ENCODE measurements at places on chromosomes 13 and 19.

DNA sequence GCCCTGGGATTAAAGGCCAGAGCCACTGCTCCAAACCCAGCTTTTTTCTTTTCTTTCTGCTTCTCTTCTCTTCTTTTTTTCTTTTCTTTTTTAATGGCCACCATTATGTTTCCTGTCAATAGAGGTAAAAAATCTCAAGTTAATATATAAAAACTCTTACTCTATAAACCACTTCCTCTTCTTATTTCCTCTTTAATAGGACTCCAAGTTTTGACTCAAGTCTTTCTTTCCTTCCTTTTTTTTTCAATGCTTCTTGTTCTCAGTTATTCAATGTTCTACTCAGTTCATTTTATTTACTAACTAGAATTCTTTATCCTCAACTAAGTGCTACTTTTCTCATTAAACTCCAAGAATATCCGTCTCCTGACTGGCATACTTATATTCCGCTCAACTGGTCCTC is 27.1 kb upstream of the MYCBP2 start:
- no peak for DNase-seq

GRCh38 chr19:46453661-46454060 is 17.7 kb downstream of the PNMA8A start:
- DNase-seq = no peak

- DNase-seq = no peak
Observed at GRCh38 chr19:6971366-6971765, 49.9 kb downstream of the MBD3L2B start.

GRCh38 chr13:98155475-98156109 is 12.7 kb downstream of the FARP1 start:
- DNase-seq = no peak

DNA sequence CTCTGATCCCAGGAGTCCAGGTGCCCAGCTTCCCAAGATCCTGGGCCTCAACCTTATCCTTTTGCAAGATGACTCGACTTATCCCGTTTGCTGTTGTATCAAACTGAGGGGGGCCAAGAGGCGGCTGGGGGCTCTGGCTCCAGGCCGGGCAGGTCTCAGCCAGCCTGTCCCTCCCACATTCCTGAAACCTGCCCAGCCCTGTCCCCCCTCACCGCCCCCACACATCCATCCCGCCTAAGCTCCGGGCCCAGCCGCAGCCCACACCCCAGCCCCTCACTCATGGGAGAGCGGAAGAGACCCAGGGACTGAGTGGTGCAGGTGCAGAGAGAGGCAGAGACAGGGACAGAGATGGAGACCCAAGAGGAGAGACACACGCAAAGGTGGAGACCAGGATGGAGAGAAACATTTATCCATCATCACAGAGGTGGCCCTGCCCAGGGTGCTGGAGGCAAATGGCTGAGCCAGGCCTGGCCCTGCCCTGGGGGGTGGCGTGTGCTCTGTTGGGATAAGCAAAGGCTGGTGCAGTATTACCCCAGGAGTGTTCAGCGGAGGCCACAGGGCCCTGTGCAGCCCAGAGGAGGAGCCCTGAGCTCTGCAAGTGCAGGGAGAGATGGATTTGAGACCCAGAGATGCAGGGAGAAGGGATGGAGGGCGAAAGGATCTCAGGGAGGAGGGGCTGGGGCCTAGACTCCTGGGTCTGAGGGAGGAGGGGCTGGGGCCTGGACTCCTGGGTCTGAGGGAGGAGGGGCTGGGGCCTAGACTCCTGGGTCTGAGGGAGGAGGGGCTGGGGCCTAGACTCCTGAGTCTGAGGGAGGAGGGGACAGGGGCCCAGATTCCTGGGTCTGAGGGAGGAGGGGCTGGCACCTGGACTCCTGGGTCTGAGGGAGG is 1.6 kb downstream of the BCAM start:
- no peak for DNase-seq

- no peak for DNase-seq
Observed at GRCh38 chr13:35865341-35866240, 265.6 kb downstream of the DCLK1 start.

DNA sequence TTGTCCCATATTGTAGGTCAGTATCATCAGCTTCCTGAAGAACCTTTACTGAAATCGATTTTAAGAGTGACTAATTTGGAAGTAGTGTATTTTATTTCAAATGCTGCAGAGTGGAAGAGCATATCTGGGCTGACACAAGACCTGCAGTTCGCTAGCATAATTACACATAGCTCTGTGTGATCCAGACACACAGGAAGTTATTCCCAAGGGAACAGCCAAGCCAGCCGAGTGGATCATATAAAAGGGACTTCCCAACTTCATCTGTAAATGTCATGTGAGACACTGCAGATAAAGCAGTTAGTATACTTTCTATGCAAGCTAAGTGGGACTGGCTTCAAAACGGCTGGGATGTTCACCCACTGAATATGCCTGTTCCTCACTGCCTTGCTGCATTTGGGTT is 760.4 kb downstream of the SLITRK1 start:
- DNase-seq = no peak

GRCh38 chr19:28471731-28472510 is 741.0 kb downstream of the UQCRFS1 start:
- no peak for DNase-seq

- no peak for DNase-seq
Observed at GRCh38 chr19:35344511-35345031, 3.1 kb upstream of the FFAR1 start.

- DNase-seq = no peak
Observed at GRCh38 chr19:27986299-27986698, 1226.7 kb downstream of the UQCRFS1 start.

- DNase-seq = no peak
Observed at GRCh38 chr19:18951721-18952281, 10.8 kb upstream of the HOMER3 start.

DNA sequence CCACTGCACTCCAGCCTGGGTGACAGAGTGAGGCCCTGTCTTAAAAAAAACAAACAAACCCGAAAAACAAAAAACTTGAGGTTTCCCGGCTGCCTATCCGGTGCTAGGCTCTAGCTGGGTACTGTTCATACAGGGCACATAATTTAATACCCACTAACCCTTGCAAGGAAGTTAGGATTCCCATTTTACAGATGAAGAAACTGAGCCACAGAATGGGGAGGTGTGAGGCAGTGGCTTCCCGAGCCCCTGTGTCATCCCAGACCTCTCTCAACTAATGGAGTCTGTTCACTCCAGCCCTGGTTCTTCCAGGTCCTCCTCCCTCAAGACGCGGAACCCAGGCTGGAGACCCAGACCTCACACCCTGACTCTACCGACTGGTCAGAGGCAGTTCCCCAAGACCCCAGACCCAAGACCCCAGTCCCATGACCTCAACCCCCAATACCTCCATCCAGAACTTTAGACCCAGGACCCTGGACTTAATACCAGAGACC is 576 bp downstream of the APBA3 start:
- DNase-seq = no peak

GRCh38 chr19:47714339-47714738 is 1.1 kb downstream of the EHD2 start:
- no peak for DNase-seq

DNA sequence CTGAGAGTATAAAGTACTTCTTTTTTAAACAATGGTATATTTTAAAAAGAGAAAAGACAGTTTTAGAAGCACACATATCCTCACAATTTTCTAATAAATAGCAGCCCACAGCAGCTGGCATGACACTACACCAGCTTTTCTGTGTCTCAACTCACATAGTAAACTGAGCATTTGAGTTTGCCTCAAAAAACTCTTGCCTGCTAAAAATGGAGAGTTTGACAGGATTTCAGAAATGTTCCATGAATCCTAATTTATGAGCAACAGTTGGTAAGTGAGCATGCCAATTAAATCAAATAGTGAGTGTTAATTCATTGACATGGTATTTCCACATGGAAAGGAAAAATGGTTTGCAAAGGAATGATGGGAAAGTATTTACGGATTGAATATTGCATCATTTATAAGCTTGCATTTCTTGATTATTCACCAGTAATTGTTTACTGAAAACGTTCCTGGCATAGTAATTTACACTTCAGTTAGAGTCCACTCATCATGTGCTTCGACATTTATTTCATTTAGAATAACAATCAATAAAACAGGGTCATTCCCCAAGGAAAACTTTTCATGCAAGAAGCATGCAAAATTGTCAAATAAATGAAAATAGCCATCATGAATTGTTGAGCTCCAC is 323.0 kb downstream of the EFNB2 start:
- DNase-seq = no peak

Data from neural crest cell (in vitro differentiated cells).